Left lung (tissue), 14 donors: ENCODE measurements at places on chromosomes 5 and 9. TPM values are rescaled to one million over a fixed set of nuclear protein-coding genes. Genes with fewer than 3 reads are reported as not detected.

The ISL1 gene
- polyA plus RNA-seq: 0.11 TPM

The TLN1 gene
- 152 TPM for polyA plus RNA-seq

The RAD50 gene
- 35.4 TPM for polyA plus RNA-seq

The RAD1 gene
- 37.8 TPM for polyA plus RNA-seq

The DNAH5 gene
- polyA plus RNA-seq: 2.6 TPM

The LCN12 gene
- polyA plus RNA-seq: 11.8 TPM

The ADAMTS19 gene
- polyA plus RNA-seq: 1.4 TPM

The ANGPTL2 gene
- polyA plus RNA-seq: 23.3 TPM

The NFIB gene
- 125 TPM for polyA plus RNA-seq

The OR13J1 gene
- not detected for polyA plus RNA-seq

The RGMB gene
- 15.1 TPM for polyA plus RNA-seq

The SLC34A3 gene
- 1.3 TPM for polyA plus RNA-seq

The MYORG gene
- polyA plus RNA-seq: 4.4 TPM

The HMGCS1 gene
- 59.9 TPM for polyA plus RNA-seq

The FCN2 gene
- polyA plus RNA-seq: not detected

The NR5A1 gene
- not detected for polyA plus RNA-seq

The FIBCD1 gene
- polyA plus RNA-seq: 1.3 TPM
